ENCODE measurements at places on chromosomes 6 and 20.
A peak's percentile ranks its signal among the peaks of the same experiment; 100 is the strongest.

DNA sequence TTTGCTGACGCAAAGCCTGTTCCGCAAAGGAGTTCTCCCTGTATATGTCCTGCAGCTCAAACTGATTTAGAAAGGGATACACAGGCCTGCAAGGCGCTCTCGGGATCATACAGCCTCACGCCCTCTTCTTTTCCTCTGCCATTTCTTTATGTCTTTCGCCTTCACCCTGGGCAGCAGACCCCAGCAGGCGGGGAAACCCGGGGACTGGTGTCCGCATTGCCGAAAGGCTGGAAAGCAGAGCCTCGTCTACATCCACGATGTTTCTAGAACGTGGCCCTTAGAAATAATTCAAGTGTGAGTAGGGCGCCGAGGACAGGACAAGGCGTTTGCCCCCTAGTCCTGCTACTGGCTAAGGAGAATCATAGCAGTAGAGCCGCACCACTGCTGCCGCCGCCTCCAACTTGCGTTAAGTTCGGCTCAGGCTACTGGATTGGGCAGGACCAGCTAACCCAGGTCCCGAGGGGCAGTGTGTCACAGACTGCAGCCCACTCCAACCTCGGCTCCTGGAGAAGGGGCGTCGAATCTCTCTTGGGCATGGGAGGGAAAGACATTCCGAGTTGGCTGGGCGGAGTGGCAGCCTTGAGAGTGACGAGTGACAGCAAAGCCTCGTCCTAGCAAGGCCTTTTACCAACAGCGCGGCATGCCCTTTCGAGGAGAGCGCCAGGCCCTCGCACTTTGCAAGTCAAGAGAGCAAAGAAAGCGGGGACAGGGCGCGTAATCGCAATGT lies 2.6 kb upstream of the TBX18 start:
- DNase-seq: no peak

GRCh38 chr6:36444470-36444869 lies 1.7 kb downstream of the KCTD20 start:
- DNase-seq: no peak

DNA sequence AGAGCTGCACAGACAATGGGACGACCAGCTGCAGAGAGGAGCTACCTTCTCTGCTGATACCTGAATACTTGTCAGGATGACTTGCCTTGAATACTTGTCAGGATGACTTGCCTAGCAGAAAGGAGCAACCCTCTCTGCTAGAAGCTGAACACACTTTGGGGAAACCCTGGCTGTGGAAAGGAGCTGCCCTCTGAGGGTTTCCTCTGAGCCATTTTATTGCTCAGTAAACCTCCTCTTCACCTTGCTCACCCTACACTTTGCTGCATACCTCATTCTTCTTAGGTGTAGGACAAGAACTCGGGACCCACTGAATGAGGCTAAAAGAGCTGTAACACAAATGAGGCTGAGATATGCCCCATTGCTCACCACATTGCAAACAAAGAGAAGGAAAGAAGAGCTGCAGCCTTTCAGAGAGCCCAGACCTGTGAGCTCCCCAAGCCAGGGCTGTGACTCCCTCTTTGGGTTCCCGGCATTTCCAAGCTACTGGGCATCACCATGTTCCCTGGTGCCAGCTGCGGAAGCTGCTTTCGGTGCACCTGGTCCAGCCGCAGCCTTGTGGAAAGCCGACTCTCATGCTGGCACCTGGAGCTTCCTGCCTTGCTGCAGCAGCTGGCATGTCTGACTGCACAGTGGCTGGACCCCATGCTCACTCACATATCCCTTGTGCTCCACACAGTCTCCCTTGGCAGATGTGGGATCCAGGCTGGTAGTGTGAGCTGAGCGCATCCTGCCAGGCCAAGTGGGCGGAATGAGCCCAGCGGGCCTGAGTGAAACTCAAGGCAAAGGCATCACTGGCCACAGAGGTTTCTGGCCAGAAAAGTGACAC lies 106.7 kb upstream of the AHI1 start:
- DNase-seq: no peak

- no peak for DNase-seq
Measured at GRCh38 chr6:11373208-11373607, 140.7 kb upstream of the NEDD9 start.

DNA sequence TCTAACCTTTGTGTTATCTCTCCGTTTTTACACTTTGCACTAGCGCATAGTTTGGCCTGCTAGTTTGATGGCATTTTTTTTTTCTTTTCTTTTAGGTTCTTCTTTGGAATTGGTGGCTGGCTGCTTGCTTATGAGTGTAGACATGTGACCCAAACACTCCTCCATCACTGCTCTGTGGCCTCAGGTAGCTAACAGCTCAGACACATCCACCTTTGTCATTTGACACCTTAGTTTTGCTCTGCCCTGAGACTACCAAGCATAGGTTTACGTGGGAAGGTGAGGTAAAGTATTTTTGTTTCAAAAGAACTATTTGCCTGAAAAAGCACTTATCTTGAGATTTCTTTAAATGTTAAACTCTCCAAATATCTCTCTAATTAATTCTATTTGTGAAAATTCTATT lies 368.4 kb upstream of the MAP3K7 start:
- no peak for DNase-seq

DNA sequence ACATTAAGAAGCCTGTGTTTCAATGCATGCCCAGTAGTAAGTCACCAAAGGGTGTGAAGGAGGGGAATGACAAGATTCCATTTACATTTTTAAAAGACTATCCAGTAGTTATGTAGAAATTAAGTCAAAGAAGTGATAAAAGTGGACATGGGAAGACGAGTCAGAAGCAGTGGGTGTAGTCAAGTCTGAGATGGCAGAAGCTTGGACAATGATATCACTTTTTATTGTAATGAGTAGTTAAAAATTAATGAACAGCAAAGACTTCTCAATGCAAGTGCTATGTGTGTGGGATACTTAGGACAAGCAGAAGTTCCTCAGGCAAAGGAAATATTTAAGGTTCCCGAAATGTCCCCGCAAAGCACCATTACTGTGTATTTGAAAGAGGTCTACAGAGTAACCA lies 156.0 kb downstream of the DST start:
- no peak for DNase-seq

GRCh38 chr6:1524040-1524480 lies 85.7 kb upstream of the FOXC1 start:
- peak; percentile 66 for DNase-seq

GRCh38 chr20:41249411-41250281 lies 67.9 kb downstream of the ZHX3 start:
- no peak for DNase-seq

- DNase-seq: no peak
Measured at GRCh38 chr6:11769244-11769643, 9.4 kb downstream of the ADTRP start.

DNA sequence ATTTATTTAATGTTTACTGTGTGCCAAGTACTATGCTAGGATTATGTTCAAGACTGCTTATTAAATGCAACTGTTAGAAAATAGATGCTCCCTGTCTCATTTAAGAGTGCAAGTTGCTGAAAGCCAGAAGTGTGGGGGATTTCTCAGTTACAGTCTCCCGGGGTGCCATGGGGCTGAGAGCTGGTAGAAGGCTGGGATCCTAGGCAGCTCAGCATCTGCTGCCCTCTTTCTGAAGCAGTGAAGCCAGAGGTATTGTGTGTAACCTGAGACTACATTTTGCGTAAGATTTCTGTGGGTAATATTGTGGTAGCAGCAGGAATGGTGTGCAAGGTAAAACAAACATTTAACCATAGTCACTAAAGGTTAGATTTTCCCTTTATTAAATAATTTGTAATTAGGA lies 120.6 kb downstream of the AKAP7 start:
- DNase-seq: no peak

DNA sequence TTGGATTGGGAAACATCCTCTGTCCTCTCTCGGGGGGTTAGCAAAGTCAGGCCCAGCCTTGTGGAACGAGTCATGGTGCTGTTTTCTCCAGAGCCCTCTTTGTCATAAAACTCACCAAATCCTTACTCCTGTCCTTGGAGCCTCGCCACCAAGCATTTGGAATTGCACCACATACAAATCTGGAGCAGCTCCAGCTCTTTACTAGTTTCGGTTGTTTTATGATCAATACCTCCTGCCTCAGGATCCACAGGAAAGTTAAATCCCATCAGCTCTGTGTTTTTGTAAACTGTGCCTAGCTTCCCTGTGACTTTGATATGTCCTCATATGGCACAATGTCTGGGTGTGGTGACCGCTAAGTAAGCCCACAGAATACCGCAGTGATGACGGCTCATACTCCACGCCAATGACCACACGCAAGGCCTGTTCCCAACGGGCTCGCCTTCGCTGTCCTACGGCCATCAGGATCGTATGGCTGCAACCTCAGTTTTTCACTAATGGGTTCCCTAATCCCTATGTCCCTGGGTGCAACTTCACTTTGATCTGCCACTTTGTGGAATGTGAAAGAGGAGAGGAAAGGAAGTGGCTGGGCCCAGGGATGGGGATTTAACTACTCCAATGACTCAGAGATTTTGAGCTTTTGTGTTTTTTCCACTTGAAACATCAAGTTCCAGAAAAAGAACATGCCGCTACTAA lies 111.3 kb upstream of the FOXQ1 start:
- DNase-seq: no peak

- DNase-seq: no peak
Measured at GRCh38 chr6:125987026-125987617, 782 bp downstream of the TRMT11 start.

DNA sequence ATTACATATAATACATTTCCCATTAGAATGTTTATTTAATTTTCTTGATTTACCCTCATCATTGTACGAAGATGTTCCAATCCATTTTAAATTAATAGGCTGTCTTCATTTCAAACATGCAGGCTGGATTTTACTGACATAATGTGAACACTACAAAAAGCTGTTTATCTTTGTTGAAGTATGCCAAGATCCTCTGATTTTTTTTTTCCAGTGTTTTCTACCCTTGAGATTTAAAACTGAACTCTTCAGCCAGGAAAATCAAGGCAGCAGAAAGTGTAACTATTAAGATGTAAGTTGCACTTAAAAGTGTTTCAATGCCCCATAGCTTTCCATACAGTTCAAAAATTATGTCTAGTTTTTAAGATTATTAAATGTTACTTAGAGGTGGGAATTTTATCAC lies 43.5 kb downstream of the PRKN start:
- DNase-seq: no peak

- DNase-seq: no peak
Measured at GRCh38 chr6:146481527-146481926, 62.1 kb upstream of the RAB32 start.

Measured in T-cell (primary cell).